Panc1 (cell line): ENCODE measurements at places on chromosomes 2 and 18.

- no peak for DNase-seq
Measured at GRCh38 chr18:13366541-13366940, 148.0 kb downstream of the LDLRAD4 start.

DNA sequence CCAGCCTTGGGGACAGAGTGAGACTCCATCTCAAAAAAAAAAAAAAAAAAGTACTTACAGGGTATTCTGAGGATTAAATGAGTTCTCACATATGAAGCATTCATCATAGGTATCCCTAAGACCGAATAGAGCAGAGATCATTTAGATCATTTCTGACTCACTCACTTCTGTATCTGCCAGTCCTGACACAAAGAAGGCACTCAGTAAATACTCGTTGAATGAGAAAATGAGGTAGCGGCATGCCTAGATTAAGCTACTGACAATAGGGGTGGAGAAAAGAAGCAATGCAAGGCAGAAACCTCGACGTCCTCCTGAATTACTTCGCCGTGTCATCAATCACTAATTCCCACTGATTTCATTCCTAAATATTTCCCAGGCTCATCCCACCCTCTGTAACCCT is 103.8 kb downstream of the GREB1L start:
- DNase-seq = no peak

GRCh38 chr2:85704800-85705679 is 10.9 kb downstream of the GNLY start:
- DNase-seq = no peak

DNA sequence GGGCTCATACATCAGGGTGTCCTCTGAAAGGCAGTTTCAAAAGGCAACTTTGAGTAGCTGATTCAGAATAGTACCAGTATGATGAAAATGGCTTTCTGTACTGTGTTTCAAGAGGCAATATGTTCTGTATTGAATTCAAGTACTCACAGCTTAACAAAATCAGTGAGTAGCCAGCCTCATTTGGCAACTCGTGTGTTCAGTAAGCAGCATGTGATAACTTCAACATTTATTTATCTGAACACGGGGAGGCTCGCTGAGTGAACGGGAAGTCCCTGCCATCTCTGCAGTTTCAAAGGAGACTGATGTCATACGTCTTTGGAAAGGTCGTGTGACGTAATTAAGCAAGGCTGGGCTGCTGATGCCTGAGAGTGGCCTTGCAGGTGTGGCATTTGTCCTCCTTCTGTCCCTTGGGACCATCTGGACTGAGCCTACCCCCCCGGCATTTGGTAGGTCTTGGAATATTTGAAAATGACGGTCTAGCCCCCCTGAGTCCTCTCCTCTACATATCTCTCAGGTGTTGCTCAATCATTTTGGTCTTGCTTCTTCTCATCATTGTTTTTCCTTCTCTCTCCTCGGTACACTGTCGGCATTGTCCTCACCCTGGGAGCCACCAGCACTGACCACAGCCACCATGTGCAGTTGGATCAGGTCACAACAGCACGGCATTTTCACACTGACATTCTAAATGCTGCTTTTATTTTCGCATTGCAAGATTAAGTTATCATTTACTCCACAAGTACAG is 62.8 kb downstream of the SMIM21 start:
- no peak for DNase-seq

- DNase-seq = no peak
Measured at GRCh38 chr2:84965192-84965516, 5.8 kb upstream of the KCMF1 start.

DNA sequence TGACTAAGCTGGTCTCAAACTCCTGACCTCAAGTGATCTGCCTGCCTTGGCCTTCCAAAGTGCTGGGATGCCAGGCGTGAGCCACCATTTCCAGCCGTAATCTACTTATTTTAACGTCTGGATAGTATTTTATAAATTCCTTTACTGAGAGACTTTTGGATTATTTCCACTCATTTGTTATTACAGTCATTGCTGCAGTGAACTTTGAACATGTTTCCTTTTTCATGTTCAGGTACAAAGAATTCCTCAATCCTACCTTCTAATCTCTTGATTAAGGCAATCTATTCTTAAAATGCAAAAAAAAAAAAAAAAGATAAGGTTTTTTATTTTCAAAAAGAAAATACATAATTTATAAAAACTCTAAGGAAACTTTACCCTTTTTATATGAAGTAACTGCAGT is 78.6 kb downstream of the PDK1 start:
- DNase-seq = no peak

- no peak for DNase-seq
Measured at GRCh38 chr2:164314148-164314547, 307.1 kb downstream of the GRB14 start.

DNA sequence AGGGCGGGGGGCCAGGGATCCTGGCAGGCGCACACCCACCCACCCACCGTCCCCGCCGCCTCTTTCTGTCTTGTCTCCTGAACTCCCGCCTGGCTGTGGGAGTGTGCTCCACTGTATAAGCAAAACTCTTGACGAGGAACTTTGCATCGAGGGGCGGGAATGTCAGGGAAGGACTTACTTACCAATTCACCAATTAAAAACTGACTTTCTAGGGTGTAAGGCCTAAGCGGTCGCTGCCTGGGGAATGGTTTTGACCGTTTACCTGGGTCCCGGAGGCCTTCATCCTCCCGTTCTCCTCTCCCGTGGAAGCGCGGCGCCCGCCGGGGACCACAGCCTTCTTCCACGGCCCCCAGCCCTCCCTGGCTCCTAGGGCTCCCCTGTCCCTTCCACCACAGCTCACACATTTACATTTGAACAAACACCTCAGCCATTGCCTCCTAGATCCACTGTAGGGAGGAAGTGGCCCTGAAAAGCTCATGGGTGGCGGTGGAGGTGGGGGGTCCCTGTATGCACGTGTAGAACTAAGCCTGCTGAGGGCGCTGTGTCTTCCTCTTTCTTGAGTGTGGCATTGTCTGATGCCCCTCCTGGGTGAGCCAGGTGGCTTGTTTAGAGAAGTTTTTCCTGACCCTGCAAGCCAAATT is 8.9 kb downstream of the ASIC4 start:
- DNase-seq = no peak

DNA sequence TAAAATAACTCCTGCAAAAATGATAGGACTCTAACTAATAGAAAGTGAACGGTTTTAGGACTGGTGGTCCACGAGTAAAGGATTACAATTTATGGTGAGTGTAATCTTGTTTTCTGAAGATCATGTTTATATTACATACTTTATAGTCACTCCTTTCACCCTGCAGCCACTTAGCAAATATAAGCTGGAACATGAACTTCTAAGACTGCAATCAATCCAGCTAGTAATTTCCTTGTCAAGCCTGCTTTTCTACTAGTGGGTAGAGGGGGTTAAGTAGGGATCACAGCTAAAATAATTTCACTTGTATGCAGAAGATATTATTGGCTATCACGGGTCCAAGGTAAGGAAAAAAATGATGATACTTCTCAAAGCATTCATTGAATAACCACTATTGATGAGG is 125.5 kb upstream of the NETO1 start:
- no peak for DNase-seq

- DNase-seq = peak; percentile 28
Measured at GRCh38 chr2:86764661-86765309, 25.9 kb downstream of the CD8A start.

DNA sequence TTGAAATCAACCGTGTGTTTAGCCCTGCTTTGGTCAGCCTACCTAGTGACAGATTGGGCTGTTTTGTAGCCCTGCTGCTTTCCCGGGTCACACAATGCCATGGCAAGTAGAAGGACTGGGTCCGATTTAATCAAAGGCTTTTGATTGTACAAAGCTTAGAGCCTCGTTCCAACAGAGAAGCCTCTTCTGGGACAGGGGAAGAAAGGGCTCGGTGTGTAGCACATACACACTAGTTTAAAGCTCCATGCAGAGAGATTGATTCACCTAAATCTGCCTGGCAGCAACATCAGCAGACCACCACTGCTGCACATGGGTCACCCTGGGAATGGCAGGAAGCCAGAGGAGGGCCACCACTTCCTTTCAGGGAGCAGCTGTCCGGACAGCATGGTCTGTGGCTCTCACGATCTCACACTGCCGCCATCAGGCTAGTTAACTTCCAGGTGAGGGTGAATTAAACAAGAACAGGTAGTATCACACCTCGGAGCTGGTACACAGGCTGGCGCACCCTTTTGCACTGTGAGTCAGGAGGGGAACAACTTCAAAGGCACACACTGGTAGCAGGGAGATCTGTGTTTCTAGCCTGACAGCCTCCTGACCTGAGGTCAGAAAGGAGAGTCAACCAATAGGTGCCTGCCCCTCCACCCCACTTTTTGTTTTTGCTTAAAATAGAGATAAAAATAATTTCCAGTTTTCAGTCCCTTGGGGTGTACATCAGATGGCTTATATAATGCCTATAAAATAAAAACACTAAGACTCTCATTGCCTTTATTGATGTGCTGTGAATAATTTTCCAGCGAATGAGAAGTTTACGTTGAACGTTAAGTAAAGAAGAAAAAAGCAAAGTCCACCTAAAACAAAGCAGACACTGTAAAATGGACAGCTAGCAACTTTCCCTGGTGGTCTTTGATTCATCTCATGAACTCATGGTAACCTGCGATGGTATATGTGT is 108.5 kb downstream of the CDCA7 start:
- DNase-seq = no peak

DNA sequence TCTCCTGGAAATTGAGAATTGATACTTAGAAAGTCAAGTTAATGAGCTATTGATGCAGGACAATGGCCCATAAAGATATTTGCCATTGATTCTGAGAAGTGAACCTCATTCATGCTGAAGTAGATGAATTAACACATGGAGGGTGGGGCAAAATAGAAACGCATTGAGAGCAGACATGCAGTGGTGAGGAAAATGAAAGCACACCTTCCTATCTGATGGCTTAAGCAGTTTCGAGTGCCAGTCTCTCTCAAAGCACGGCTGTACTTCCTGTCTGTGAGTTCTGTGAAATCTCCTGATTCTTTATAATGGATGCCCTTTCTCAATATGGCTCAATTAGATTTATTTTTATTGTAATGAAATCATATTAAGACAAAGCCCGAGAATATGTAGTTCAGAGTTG is 247.0 kb downstream of the TMX3 start:
- no peak for DNase-seq

GRCh38 chr2:108459441-108459840 is 10.4 kb downstream of the GCC2 start:
- no peak for DNase-seq

- DNase-seq = peak; percentile 97
Measured at GRCh38 chr2:27705851-27706622, 42.3 kb downstream of the SLC4A1AP start.

GRCh38 chr2:200445284-200445683 is 64.6 kb downstream of the KCTD18 start:
- no peak for DNase-seq

- DNase-seq = no peak
Measured at GRCh38 chr18:848062-848861, 36.2 kb upstream of the YES1 start.

DNA sequence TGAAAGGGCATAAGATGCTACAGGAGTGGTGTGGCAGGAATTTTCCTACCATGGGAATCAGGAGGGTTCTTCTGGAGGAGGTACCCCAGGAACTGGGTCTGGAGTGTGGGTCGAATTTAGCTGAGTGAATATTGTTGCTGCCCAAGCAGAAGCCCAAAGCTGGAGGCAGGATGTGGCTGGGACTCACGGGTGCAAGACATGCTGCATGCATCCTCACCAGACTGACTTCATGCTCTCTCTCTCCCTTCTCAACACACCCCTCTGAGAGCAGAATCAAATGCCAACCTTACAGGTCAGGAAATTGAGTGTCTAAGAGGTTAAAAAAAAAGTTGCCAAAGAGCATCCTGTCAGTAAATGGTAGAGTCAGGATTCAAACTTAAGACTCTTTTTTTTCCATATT is 78.8 kb upstream of the TTC39C start:
- DNase-seq = no peak

DNA sequence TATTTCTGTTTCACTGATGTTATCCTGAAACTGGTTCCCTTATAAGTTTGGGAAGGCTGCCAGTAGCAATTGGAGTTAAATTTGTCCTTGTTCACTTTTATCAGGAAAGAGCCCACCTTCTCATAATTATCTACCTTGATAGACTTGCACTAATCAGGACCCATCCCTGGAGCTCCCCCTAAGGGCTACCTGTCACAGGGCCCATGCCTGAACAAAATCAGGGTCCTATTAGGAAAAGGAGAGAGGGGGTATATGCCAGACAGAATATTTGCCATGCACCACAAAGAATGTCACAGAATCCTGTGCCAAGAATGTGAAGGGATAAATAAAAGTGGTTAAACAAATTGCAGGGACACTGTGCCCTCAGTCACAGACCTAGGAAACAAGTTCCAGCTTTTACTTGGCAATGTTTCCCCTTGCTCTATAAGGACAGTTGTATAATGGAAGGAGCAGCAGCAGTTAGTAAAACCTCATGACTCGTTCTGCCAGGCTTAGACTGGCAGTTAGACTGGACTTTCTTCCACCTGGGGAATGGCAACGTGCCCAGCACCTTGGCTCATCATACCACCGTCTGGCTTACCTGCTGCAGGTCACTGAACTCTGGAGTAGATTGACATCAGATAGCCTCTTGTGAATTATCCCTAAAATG is 32.3 kb upstream of the VWC2L start:
- no peak for DNase-seq

GRCh38 chr2:235666213-235666781 is 172.5 kb downstream of the AGAP1 start:
- peak; percentile 57 for DNase-seq

DNA sequence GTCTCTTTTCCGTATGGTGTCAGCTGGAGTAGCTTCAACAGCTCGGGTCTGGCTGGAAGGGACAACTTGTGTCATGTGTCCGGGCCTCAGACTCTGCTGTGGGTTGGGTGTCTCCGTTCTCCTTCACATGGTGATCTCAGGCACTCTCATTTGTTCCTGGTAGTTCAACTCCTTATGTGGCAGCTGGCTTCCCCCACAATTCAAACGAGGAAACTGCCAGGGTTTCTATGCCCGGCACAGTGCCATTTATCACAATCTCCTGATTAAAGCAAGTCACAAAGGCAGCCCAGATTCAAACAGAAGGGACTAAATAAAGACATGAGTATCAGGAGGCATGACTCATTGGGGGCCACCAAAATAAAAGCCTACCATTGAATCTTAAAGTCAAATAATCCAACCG is 22.7 kb downstream of the MRO start:
- no peak for DNase-seq

- DNase-seq = no peak
Measured at GRCh38 chr2:238224356-238225035, 15.3 kb downstream of the HES6 start.

DNA sequence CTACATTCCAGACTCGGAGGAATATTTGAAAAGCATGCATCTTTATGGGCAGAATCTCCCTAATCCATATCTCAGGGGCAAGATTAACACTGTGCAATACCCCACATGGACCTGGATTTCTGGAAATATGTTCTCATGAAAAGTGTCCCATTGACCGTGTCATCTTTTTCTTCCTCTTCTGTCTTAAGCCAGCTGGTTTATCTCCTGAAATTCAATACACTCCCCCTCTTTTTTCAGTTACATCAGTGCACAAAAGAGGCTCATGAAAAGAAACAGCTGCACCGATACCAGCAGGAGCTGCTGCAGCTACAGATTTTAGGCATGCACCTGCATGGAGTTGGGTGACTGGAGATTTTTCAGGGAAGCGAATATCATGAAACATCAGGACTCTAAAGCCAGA is 117.2 kb downstream of the SLC4A3 start:
- no peak for DNase-seq

- no peak for DNase-seq
Measured at GRCh38 chr2:27074738-27075565, 3.5 kb upstream of the EMILIN1 start.
